ENCODE measurements at places on chromosomes 13 and 19.
A peak's percentile ranks its signal among the peaks of the same experiment; 100 is the strongest.

- DNase-seq, result no peak
Observed at GRCh38 chr13:31056644-31057271, 104.9 kb downstream of the HSPH1 start.

DNA sequence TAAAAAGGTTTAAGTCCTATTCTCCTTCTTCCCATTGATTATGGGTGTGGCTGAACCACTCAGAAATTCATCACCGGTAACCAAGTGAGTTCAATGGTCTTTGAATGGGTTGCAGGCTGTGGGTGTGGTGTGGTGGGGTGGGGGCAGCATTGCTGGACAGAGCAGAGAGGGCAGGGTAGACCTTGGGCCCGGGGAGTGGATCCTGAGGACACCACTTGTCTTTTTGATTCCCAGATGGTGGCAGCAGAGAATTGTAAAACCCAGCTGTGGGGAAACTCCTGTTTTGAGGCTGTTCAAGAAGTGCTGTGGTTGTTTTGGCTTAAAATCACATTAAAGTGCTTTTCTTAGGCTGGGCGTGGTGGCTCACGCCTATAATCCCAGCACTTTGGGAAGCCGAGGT is 45.8 kb upstream of the RGCC start:
- DNase-seq, result peak; percentile 11

DNA sequence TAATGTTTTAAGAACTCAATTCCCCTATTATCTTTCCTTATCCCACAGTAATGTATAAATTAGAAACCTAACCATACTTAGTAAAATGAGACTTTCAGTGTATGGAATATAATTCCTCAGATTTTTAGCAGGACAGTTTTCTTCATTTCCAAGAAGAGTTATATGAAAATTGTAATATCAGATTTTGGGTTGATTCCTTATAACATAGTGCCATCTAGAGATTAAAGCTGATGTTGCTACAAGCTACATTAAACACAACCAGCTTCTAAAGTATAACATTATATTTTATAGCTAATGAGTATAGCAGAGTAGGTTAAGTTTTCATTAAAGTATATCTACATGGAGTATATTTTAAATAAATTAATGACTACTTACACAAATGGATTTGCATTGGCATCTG is 99.7 kb upstream of the MIR17HG start:
- no peak for DNase-seq

GRCh38 chr19:41219924-41220567 is 1.0 kb downstream of the AXL start:
- DNase-seq, result no peak

DNA sequence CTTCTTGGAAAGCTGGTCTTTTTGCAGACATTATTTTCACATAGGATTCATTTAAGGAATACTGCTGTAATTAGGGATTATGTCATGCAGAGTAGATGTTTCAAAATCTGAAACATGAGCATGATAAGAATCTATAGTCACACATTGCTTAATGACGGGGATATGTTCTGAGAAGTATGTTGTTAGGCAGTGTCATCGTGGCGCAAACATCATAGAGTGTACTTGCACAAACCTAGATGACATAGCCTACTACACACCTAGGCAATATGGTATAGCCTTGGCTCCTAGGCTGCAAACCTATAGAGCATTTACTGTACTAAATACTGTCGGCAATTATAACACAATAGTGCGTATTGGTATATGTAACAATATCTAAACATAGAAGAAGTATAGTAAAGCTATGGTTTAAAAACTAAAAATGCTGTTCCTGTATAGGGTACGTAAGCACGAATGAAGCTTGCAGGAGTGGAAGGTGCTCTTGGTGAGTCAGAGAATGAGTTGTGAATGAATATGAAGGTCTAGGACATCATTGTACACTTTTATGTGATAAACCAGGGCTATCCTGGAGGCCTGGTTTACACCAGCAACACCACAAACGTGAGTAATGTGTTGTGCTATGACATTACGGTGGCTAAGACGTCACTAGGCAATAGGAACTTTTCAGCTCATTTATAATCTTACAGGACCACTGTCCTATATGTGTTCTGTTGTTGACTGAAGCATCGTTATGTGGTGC is 283.1 kb downstream of the MTUS2 start:
- DNase-seq, result no peak

DNA sequence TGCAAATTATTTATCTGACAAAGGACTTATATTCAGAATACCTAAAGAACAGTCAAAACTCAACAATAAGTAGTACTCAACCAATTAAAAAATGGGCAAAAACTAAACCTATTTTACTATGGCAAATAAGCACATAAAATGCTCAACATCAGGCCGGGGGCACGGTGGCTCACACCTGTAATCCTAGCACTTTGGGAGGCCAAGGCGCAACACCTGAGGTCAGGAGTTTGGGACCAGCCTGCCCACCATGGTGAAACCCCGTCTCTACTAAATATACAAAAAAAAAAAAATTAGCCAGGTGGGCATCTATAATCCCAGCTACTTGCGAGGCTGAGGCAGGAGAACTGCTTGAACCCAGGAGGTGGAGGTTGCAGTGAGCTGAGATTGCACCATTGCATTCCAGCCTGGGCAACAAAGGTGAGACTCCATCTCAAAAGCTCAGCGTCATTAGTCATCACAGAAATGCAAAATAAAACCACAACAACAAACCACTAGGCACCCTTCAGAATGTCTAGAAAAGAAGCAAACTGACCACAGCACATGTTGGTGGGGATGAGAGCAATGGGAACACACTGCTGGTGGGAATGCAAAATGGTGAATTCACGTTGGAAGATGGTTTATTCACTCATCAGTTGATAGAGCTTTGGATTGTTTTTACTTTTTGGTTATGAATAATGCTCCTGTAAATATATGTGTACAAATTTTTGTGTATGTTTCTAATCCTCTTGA is 180.6 kb upstream of the SOX1 start:
- DNase-seq, result no peak

DNA sequence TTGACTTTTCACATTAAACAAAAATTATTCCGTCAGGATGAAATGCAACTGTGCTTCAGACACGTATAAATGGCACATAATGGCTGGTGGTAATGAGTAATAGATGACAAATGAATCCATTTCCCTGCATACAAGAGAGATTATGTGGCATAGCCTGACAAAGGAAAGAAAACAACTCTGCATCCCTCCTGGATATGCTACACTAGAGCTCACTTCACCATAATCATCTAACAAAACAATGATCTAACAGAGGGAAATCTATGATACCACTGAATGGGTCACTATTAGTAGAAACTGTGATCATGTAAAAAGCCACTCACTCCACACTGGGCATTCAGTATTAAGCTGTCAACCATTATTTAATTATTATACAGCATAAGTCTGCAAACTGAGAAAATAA is 1498.4 kb downstream of the EFNB2 start:
- no peak for DNase-seq

GRCh38 chr13:80931118-80931517 is 590.2 kb upstream of the SPRY2 start:
- DNase-seq, result no peak

DNA sequence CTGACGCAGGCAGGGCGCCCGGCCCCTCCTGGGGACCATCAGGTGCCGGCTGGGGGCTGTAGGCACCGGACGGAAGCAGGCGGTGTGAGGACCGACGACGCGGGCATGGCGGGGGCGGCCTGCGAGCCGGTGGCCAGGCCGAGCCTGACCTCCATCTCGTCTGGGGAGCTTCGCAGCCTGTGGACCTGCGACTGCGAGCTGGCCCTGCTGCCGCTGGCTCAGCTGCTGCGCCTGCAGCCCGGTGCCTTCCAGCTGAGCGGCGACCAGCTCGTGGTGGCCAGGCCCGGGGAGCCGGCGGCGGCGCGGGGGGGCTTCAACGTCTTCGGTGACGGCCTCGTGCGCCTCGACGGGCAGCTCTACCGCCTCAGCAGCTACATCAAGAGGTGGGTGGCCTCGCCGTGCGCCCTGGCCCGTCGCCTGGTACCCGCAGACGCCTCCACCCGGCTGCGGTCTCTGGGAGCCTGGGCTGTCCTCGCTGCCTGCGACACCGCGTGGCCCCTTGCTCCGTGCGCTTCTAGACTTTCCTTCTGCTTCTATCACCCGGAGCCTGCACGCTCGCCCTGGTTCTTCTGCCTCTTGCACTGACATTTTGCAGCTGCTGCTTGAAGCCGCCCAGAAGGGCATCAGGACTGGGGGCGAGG is 460 bp downstream of the MEDAG start:
- no peak for DNase-seq

GRCh38 chr19:34974646-34975045 is 10.6 kb upstream of the ZNF792 start:
- DNase-seq, result no peak

DNA sequence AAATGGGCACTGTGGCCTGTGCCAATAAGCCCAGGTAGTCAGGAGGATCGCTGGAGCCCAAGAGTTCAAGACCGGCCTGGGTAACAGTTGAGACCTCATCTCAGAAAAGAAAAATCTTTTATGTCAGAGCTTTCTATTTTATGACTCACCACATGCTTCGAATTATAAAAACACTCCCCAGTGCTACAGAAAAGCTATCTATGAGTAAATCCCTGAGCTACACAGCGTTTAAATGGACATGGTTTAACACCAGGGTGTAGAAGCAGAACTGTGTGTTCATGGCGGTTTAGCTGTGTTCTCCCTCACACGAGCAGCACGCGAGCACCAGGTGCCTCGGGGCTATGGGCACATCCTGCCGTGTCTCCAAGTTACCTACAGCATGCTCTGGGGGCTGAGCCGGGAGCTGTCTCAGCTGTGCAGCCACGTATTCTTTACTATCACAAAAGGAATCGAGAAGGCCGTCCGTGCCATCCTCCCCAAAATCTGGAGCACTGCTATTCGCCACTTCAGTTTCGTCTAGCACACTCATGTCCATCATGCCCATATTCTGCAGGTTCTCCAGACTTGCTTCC is 6.7 kb downstream of the SAFB2 start:
- DNase-seq, result no peak

GRCh38 chr19:37221136-37221535 is 3.1 kb downstream of the ZNF383 start:
- no peak for DNase-seq

DNA sequence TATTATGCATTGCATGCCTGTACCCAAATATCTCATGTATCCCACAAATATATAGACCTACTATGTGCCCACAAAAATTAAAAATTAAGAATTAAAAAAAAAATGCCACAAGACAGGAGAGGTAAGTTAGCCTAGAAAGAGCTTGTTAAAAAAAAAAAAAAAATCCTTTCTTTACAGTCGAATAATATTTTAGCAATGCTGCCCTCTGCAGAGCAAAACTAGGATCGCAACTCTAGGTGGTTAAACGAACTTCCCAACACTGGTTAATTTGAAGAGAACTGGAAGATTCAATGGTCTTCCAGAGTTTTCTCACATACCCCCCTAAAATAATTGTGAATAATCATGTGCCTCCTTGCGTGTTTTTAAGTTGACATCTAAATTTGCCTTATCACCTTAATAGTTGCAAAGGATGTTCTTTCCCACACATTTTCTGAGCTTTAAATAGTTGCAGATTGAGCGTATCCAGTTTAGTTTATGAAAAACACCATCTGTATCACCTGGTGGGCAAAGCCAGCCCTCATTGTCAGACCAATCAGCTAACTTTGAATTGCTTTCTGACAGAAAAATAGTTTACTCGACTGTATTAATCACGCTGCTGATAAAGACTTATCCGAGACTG is 47.4 kb upstream of the RCBTB2 start:
- DNase-seq, result peak; percentile 78

GRCh38 chr13:79589603-79590393 is 108.8 kb downstream of the NDFIP2 start:
- DNase-seq, result no peak

DNA sequence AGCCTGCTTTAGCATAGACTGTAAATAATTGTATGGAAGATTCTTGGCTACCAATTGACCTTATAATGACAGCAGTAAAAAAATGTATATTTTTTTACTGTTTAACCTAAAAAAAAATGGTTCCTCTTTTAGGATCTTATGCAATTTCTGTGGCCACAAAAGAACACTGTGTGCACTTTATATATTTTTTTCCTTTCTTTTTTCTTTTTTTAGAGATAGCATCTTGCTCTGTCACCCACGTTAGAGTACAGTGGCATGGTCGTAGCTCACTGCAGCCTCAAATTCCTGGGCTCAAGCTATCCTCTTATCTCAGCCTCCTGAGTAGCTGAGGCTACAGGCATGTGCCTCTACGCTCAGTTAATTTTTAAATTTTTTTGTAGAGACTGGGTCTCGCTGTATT is 6.1 kb downstream of the FLT3 start:
- DNase-seq, result no peak

- DNase-seq, result no peak
Observed at GRCh38 chr13:42532561-42533335, 41.2 kb upstream of the TNFSF11 start.

DNA sequence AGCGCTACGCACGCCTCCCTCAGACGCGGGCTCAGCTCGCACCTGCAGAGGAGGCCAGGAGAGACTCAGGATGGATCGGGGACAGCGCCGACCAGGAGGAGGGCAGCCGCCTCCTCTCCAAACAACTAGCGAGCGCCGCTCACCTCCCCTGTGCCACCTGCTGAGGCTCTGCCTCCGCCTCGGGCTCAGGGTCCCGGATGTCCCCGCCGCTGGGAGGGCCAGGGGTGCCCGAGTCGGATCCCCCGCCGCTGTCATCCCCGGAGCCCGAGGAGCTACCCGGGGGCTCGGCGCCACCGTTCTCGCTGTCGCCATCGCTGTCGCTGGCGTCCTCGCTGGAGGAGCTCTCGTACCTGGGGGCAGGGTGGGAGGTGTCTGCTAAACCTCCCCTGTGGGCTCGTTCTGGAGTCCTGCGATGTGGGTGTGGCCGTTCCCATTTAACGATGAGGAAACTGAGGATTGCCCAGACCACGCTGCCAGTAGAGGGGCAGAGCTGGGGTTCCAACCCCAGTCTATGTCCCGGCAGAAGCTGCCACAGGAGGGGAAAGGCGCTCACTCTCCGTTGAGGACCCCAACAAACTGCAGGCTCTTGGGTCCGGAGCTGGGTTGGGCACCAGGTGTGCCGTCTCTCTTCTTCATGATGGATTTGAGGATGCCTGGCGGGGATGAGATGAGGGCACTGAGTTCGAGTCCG is 9.2 kb downstream of the KANK3 start:
- DNase-seq, result no peak

GRCh38 chr19:50977626-50978025 is 6.1 kb downstream of the KLK7 start:
- DNase-seq, result no peak

DNA sequence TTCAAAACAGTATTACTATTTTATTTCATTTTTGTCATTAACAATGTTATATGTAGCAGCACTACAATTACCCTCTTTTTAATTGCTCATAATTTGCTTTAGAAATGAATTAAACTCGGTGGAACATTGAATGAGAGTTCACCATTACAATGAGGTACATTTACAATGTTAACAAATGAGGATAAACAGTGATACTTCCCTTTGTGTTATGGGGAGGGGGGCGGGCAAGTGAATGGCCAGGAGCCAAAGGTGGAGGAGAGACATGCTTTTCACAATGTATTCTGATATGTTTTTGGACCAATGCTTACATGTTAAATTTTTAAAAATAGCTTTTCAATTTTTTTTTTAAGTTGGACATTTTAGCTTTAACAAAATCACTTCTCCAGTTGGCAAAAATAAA is 34.2 kb downstream of the NALCN start:
- no peak for DNase-seq

- peak; percentile 74 for DNase-seq
Observed at GRCh38 chr19:50922317-50922853, 11.2 kb upstream of the KLK4 start.
